ENCODE measurements at places on chromosomes 5 and 9.

- DNase-seq, result no peak
Measured at GRCh38 chr9:32403567-32404260, 19.3 kb downstream of the ACO1 start.

DNA sequence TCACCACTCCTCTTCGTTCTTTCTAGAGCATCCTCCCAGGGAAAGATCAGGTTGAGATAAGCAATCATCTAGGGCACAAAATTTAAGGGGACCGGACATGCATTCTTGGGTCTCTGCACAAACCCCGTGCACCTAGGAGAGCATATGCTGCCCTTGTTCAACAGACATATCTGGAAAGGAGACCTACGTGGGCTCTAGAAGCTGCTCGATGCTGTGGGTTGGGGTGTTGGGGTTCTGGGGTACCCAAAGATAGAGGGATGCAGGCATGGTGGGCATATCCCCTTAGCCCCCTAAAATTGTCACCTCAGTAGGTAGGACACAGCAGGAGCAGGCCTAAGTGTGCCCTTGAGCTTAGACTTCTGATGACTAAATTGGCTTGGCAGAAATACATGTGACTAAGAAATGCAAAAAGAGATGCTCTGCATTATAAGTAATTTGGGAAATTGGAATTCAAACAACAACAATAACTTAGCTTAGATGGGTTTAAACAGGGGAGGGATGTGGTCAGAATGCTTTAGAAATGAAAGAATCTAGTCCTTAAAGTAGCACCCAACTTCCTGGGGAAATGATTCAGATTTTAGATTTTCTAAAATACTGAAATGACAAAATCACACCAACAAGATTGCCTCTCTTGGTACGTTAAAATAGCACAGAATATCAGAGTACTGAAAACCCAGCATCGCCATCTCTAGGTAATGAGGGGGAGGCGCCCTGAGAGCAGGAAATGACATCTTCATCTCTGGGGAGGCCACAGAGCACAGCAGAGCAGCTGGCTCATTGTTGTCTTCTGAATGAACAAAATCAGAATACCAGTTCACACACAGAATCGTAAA lies 172.3 kb downstream of the GNA14 start:
- DNase-seq, result no peak

DNA sequence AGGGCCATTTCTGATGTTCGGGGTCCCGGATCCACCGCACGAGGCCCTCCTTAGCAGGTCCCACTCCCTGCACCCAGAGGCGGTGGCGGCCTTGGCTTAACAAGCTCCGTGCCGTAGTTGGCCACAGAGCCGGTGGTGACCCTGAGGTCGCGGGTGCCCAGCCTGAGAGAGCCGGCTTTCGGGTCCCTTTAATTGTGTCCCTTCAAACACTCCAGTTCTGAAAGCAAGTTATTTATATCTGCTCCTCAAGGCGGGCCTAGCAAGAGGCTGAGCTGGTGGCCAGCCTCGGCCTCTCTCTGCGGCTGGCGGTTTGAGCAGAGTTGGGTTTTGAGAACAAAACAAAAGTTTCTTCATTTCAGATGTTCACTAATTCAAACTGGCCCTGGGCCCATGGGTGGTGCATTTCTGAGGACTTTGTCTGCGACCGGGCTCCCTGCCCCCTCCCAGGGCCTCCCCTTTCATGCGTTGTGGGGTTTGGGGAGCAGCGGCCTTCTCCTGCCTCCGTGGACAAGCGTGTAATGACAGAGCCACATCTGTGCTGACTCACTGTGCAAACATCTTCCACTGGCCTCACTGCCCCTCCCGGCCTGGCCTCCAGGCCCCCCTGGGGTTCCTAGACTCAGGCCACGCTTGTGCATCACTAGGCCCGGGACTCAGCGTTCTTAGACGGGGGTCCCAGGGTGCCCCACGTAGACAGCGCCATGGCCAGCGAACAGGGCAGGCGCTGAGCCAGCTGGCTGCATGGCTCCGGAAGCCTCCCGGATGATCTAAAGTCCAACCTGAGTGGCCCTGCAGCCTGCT lies 49.4 kb upstream of the COL5A1 start:
- no peak for DNase-seq

- DNase-seq, result no peak
Measured at GRCh38 chr5:79456890-79457583, 56.9 kb downstream of the HOMER1 start.

GRCh38 chr5:25694801-25695200 lies 1050.0 kb upstream of the CDH10 start:
- DNase-seq, result no peak

DNA sequence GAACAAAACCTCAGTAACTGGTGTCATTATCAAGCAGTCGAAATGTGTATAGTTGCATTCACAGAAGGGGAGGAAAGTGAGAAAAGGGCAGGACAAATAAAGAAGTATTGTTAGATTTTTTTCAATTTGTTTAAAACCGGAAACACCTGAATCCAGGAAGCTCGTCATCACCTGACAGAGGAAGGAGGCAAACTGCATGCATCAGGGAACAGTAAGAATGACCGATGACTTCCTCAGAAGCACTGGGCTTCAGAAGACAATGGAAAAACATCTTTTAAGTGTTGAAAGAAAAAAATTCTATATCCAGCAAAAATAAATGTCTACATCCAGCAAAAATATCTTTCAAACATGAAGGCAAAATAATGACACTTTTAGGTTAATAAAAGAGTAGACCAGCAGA lies 29.5 kb downstream of the PLEKHG4B start:
- DNase-seq, result no peak

- no peak for DNase-seq
Measured at GRCh38 chr9:79572032-79572607, 355 bp downstream of the TLE4 start.

- DNase-seq, result no peak
Measured at GRCh38 chr5:109779036-109779735, 89.5 kb downstream of the MAN2A1 start.

DNA sequence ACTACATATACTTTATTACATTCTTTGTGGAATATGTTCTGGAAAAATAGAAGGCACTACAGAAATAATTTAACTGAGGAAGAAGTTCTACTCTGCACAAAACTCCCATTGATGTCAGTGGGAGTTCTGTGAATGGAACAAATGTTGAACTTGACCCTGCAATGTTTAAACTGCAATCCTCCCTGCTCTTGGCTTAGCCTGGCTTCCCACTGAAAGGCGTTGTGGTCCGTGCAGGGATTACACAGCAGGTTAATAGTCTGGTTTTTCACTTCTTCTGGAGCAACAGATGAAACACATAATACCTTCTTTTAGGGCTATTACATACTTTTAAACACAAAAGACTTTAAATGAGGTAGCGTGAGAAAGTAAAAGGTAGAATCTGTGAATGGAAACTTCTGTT lies 12.9 kb upstream of the ERBIN start:
- no peak for DNase-seq

Measured in C1 segment of cervical spinal cord (tissue), 14 donors.